GM23338 (cell line): ENCODE measurements at places on chromosomes 1 and 21. TPM values are rescaled to one million over a fixed set of nuclear protein-coding genes. Genes with fewer than 3 reads are reported as not detected.

GRCh38 chr21:32046191-32046590, 173.4 kb downstream of the HUNK start:
- no peak for DNase-seq
- no peaks in the 10 kb centered on the region for H3K27me3 ChIP-seq
- no peak overlapping the region for H3K4me3 ChIP-seq
- H3K36me3 ChIP-seq: no peaks in the 10 kb centered on the region
- H3K27ac ChIP-seq: no peak overlapping the region

Gene UTS2
- not detected in 2 replicates for total RNA-seq

DNA sequence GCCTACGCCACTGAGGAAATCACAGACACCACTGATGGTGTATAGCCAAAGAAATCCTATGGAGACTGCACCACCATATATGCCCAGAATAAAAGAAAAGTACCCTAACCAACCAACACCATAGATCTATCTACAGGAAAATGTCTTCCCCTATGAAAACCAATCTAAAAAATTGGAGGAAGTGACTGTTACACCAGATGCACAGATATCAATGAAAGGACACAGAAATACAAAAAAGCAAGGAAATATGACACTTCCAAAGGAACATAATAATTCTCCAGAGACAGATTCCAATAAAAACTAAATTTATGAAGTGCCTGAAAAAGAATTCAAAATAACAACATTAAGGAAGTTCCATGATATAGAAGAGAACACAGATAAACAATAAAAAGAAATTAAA, 56.8 kb upstream of the BCL10 start:
- no peaks in the 10 kb centered on the region for H3K27me3 ChIP-seq
- no peak overlapping the region for H3K27ac ChIP-seq
- no peak overlapping the region for H3K4me3 ChIP-seq
- no peak for DNase-seq

Gene FCGR3A
- not detected in 2 replicates for total RNA-seq

Gene FALEC
- total RNA-seq: not detected in 2 replicates

DNA sequence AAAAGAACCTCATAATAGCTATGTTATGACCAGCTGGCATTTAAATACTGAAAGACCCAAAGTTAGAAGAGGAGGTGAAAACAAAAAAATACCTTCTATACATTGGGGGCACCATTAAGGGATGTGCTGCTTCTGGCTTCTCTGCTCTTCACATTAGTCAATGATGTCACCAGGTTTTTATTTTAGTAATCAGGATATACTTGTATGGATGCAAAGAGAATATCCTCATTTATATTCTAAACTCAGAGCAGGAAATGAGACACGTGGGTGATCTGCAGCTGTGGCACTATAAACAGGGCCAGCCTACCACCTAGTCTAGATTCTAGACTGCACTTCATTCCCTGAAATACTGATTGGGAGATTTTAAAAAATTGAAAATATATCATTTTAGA, 51.2 kb downstream of the WLS start:
- no peak overlapping the region for H3K4me3 ChIP-seq
- no peaks in the 10 kb centered on the region for H3K36me3 ChIP-seq
- no peak for DNase-seq
- H3K27me3 ChIP-seq: no peaks in the 10 kb centered on the region

Gene SLFNL1
- 0.14 TPM in 1 of 2 replicates, not detected in the other for total RNA-seq
